ENCODE measurements at places on chromosomes 7 and 10.

DNA sequence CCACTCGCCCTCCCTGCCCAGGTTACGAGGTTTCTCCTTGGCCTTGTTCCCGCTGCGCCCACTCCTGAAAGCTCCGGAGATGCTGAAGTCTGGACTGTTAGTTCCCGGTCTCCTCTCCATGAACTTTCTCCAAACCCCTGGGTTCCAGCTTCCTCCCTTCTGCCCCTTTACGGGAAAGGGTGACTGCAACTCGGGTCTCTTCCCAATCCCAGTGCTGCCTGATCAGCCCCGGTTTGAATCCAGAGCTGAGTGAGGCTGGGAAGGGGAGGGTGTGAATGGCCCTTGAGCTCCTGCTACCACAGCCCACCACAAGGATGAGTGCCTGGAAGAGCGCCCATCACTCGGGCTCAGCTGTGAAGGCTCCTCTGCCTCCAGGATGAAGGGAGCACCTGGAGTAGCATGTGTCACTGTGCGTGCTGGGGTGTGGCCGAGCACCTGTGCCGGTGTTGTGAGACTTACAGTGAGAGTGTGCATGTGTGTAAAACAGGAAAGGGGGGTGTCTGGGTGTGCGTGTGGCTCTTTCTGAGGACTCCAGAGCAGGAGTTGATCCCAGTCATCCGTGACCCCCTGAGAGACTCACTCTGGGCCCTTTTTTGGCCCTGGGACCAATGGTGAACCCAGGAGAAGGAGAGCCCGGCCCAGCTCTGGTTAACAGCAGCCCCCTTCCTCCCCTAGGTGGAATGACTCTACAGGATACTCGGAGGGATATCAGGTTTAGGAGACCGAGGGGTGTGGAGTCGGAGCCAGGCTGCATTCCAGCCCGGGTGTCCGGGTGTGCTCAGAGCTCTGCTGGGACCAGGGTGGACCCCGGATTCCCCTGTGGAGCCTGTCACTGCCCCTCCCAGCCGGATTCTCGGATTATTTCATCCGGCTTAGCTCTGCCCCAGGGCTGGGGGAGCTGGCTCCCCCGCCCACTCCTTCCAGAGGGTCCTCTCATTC is 1.1 kb upstream of the ZNF467 start:
- no peak for DNase-seq

DNA sequence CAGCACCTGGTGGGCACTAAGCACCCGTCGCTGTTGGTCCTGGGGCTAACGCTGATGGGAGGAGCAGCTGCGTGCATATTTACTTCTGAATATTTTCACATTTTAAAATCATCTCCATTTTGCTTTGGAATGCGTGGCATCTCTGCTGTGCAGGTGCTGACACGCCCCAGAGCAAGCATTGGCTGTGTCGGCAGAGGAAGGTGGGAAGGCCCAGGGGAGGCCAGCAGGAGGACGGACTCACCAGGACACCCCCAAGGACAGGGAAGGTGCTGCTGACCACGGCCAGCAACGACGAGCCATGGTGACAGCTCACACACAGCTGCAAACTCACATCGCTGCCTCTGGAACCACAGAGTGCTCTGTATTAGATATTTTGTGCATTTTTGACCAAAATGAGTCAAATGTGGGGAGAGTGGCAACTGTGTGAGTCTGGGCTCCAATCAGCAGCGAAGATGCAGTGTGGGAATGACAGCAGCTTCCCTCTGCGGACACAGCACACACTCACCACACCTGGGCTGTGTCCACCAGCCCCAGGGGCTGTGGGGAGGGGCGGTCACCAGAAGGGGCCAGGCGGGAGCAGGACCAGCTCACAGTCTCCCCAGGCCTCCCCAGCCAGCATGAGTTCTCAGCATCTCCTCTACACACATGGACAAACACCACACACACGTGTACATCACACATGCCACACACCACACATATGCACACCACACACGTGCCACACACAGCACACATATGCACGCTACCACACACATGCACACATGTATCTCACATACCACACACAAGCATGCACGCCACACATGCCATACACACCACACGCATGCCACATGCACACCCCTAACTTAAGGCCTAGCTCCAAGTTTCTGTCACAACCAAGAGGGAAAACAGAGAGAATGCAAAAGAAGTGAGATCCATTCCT is 58.2 kb downstream of the PTPRN2 start:
- no peak for DNase-seq

GRCh38 chr10:93630625-93631557 is 18.6 kb downstream of the PDE6C start:
- no peak for DNase-seq

GRCh38 chr7:17103984-17104383 is 194.5 kb upstream of the AHR start:
- no peak for DNase-seq

All from stimulated activated CD4-positive, alpha-beta T cell treated with anti-CD3 and anti-CD28 coated beads, Interleukin-1b, Interleukin-23, amount 100 ng/mL, for 4 hours (primary cell).